Frontal cortex (tissue), 4 donors: ENCODE measurements at places on chromosomes 5 and 9. TPM values are rescaled to one million over a fixed set of nuclear protein-coding genes. Genes with fewer than 3 reads are reported as not detected.

The SHC3 gene
- total RNA-seq: 49.3 TPM

DNA sequence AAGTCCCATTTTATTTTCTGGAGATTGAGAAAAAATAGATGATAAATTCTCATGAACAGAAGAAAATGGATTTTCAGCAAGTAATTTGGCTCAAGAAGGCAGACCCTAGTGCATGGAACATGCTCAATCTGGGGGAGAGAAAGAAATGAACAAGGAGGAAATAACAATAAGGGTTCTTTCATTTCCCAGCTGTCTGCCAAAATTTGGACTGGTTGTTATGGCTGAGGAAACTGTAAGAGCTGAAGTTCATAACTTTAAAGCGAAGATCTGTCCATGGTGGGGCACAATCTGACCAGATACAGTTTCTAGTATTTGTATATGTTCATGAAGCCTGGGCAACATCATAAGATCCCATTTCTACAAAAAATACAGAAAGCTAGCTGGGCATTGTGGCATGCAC, 1386.5 kb upstream of the DMAC1 start:
- DNase-seq: no peak

DNA sequence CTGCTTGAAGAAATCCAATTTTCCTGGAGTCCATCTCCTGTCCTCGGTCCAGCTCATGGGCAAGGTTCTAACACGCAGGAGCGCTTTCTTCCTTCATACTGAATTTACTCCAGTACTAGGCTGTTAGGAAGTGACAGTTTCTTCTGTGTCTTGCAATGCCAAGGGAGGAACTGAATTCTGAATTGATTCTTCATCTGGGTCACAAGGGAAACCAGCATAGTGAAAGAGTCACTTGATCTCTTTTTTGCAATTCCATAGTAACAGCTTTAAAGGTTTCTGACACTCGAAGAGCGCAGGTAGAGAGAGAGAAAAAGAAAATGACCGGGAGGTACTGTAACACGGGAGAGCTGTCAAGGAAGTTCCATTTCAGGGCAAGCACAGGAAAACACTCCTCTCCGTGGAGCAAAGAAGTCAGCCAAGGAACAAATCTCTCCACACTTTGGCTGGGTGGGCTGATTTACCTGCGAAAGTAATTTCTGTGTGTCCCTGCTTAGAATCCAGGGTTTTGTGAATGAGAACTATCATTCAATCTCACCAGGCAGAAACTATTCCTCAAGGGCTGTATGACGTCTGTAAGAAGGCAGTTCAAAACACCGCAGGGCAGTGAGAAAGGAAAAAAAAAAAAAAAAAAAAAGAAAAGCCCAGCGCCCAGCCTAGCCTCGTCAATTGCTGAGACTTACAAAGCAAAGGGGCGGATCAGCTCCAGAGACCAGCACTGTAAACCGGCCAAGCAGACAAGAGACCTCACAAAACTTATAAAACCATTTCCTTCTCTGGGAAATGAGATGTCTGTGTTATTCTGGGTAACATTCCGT, 617.8 kb downstream of the PDE4D start:
- DNase-seq: no peak

DNA sequence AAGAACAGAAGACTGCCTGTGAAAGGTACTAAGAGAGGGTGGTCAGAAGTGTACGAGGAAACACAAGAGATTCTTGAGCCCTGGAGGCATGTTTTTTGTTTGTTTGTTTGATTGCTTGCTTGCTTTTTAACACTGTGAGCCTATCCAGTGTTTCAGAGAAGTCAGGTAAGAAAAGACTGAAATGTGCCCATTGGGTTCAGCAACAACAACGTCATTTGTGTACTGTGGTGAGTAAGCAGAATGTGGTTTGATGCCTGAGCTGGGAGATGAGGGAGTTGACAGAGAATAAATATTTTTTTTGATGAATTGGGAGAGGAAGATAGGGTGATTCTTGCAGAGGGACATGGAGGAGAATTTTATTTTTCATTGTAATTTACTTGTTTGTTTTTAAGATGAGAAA, 73.1 kb downstream of the RPS23 start:
- DNase-seq: no peak

GRCh38 chr9:81387360-81388106, 301.8 kb downstream of the TLE1 start:
- no peak for DNase-seq

GRCh38 chr5:68960456-68960855, 133.4 kb upstream of the SLC30A5 start:
- DNase-seq: no peak

The SPATA31A3 gene
- not detected for total RNA-seq
